ENCODE measurements at places on chromosomes 13 and 19.

- DNase-seq: no peak
These were observed 3.4 kb upstream of the GRWD1 start for GRCh38 chr19:48442116-48443035.

DNA sequence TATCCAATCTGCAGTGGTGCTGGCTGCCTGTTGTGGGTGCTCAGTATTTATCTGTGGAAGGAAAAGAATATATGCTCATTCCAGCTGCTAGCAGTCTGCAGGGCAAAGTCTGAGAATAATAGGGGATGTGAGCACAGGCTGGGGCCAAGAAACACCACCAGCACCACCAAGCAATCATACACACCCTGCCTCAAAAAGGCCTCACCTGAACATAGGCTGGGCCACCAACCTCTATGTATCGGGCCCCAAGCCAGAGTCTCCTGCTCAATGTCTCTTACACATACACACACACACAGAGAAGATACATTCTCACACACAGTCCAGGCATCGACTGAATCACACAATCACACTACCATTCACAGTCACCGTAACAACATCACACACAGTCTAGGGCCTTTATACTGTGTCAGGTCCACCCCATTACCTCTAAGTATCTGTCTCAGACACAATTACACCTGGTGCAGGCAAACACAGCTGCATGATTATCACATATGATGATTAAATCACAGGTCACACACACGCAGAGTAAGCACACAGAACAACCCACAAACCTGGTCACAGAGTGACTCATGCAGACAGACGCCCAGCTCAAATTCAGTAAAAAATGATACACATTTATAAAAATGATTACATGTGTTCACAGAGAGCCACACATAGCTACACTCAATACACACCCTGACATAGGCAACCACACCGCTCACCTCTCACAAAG lies 1.3 kb upstream of the ZSCAN22 start:
- no peak for DNase-seq

- no peak for DNase-seq
These were observed 64.3 kb downstream of the RASL11A start for GRCh38 chr13:27334774-27335435.

- no peak for DNase-seq
These were observed 777.4 kb upstream of the PCDH9 start for GRCh38 chr13:68007576-68007975.

- no peak for DNase-seq
These were observed 949 bp upstream of the ZNF260 start for GRCh38 chr19:36528921-36529518.

DNA sequence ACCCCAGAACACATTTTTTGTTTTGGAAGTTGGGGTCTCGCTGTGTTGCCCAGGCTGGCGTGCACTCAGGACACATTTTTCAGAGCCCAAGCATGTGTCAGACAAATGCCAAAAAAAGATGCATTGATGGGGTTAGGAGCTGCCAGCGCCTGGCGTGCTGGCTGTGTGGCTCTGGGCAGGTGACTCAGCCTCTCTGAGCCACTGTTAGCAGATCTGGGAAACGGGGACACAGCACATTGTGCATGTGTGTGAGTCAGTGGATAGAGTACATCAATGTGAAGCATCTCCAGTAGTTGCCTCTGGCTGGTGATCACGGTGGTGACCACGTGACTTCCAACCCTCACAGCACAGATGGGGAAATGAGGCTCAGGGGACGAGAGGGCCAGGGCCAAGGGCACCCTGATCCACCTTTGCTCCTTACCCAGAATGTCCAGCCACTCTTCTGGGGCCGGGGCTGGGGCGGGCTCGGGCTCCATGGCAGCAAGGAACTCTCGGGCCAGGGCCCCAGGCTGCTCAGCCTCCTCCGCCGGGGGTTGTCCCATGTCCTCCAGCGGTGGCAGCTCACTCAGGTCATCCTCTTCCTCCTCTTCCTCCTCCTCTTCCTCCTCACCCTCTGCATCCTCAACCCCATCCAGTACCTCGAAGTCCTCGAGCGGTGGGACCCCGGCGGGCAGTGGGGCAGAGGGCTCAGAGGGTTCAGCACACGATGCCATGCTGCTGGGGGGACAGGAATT lies 1.9 kb downstream of the FKBP8 start:
- DNase-seq: no peak

DNA sequence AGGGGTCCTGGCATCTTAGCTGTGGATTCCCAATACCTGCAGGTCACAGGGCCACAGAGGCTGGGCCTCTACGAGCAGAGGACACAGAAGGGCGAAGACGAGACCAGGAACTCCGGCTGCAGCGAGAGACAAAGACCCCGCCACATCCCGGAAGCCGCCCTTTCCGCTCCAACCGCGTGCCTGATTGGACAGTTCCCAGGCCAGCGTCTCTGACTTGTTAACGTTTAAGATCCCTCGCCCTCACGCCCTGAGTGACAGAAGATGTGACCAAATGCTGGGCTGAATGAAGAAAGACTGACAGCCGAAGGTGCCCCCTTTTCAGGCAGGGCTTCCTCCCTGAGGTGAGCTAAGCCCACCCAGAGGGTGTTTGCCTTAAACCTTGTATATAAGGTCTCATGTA lies at the start of gene ZNF98:
Gene ZNF98, minus strand, starts transcription at position 136 of the 400 bp plus-strand sequence. Its CDS starts 122 bp downstream, at position 14.
- no peak for DNase-seq

DNA sequence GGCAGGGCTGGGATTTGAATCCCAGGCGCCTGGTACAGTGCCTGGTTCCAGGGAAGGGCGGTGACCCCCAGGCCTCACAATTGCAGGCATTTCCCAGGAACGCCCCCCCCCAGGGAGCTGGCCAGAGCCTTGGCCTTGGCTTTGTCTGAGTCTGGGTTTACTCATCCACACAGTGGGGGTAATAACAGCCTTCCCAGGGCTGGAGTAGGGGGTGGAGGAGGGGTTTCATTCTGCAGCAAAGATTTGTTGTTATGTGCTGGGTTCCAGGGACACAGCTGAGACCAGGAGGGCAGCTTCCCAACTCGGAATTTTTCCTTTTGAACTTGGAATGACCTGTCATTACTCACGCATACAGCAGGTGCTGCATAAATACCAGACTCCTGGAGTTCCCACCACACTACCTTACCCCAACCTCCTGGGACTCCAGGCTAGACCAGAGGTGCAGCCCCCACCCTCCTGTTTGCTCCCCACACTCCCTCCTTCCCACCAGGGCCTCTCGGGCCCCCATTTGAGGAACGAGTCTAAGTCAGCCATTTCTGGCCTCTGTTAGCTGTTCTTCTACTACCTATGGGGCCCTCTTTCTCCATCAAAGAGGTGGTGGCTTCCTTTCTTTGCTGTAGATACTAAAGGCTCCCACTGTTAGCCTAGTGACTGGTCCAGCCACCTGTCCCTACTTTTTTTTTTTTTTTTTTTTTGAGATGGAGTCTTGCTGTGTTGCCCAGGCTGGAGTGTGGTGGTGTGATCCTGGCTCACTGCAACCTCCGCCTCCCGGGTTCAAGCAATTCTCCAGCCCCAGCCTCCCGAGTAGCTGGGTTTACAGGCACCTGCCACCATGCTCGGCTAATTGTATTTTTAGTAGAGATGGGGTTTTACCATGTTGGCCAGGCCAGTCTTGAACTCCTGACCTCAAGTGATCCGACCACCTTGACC lies 1.6 kb upstream of the ADAMTS10 start:
- no peak for DNase-seq

DNA sequence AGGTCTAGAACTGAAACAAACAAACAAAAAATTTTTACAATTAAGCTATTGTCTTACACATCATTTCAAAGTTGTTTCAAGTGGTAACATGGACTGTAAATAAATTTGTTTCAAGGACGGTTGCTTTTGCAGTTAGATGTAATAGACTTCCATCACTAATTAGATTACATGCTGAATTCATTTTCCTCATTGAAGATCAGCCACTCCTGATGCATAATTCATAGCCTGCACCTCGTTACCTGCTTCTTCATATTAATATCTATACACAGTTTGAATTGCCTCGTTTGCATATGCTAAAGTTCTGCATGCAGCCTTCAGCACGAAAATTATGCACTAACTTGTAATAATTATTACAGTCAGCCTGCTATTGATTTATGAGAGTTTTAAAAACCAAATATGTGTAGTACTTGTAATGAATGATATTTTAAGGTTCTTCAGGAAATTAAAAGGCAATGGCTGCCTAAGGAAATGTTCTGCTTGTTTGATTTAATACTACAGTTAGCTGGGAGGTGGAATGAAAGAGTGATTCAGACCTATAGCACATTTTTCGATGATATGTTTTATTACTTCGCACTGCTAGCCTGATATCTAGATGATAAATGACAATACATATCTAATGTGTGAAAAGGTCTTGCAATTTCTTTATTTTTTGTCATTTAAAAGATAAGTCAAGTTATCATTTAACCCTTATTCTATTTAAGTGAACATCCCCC lies 184.9 kb downstream of the DACH1 start:
- DNase-seq: no peak

GRCh38 chr19:1853295-1854038 lies 5.2 kb upstream of the REXO1 start:
- peak; percentile 72 for DNase-seq

GRCh38 chr19:43290568-43291359 lies 21.4 kb upstream of the PSG9 start:
- DNase-seq: no peak

GRCh38 chr13:94917824-94918223 lies 205.5 kb upstream of the SOX21 start:
- no peak for DNase-seq

DNA sequence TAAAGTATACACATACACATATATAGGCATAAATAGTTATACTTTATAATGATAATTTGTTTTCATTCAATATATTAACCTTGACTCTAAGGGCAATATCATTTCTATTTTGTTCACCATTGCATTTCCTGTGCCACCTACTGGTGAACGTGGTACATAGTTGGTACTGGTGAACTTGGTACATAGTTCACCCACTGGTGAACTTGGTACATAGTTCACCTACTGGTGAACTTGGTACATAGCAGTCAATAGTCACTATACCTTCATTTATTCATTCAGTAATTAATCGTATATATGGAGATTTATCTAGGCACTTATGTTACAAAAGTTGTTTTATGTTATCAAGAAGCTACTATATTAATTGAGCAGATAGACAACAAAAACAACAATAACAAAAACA lies 172.6 kb upstream of the ATXN8OS start:
- DNase-seq: no peak

Measured in CD4-positive, alpha-beta T cell treated with Interleukin-6 at 100 ng/mL for 8 hours (primary cell).